NCI-H2081 (cell line): ENCODE measurements at places on chromosomes 12 and 14.
A peak's percentile ranks its signal among the peaks of the same experiment; 100 is the strongest.

DNA sequence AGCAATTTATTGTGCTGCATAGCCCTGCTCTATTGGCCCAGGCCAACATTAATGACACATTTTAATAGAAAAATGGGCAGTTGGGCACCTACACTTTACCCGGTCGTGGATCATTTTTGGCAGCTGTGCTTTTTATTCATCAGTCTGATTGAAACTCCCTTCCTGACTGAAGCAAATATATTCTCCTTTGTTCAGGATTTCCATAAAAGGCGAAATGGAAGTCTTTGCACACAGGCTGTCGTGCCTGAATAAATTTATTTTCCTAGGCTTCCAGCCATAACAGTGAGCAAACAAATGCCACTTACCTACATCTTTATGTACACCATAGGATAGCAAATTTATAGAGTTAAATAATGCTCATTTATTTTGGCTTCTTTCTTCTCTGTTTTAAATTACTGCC lies 480.7 kb upstream of the DCN start:
- DNase-seq = peak; percentile 77

- no peak for DNase-seq
Measured at GRCh38 chr12:32809196-32809595, 53.5 kb upstream of the YARS2 start.

- DNase-seq = peak; percentile 61
Measured at GRCh38 chr12:52041695-52042123, 9.5 kb upstream of the NR4A1 start.

DNA sequence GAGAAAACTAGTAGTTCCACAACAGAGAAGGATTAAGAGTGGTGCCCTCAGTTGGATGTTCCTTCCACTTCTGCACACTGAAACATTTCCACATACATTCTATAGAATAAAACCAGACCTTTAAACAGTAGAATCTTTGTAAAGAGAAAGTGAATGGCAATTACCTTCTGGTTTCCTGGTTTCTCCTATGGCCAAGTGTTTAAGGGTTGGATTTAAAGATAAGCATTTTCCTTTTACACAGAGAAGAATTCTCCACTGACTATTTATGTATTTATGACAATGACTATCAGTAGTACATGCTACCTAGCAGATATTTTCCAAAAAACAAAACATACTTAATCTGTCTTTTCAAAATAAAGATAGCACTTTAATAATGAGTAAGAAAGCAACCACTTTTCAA lies 3.2 kb downstream of the ATG2B start:
- no peak for DNase-seq

DNA sequence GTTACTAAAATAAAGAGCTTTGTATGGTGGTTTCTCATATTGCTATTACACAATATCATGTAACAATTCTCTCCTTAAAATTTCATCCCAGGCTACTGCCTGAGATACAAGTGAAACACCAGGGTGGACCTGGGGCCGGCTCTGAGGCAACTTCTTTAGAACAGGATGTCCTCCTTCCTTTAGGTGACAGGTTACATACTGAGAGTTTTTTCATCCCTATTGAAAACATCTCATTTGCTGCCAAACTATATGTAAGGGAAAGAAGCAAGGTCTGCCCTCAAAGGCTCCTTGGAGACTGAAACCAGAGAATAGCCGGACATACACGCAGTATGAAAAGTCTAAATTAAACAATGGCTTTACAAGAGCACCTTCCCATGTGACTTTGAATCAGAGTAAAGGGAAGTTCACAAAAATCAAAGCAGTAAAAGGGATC lies 139.9 kb downstream of the DUSP6 start:
- DNase-seq = no peak

- peak; percentile 68 for DNase-seq
Measured at GRCh38 chr14:80078501-80078900, 132.8 kb downstream of the DIO2 start.
